NCI-H1417 (cell line): ENCODE measurements at places on chromosomes 2 and 18.

DNA sequence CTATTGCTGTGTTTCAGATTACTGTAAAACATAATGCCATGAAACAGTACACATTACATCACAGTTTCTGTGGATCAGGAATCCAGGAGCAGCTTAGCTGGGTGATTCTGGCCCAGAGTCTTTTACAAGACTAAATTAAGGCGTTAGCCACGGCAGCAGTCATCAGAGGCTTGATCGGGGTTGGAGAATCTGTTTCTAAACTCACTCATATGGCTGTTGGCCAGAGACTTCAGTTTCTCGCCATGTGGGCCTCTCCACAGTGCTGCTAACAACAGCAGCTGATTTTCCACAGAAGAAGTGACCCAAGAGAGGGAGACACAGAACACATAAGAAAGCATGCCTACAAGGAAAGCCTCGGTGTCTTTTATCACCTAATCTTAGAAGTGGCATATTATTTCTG lies 89.2 kb upstream of the MYO3B start:
- DNase-seq, result no peak

- DNase-seq, result no peak
Measured at GRCh38 chr2:28093308-28093707, 202.8 kb downstream of the BABAM2 start.

- peak; percentile 76 for DNase-seq
Measured at GRCh38 chr18:46343931-46344372, 239.8 kb downstream of the HAUS1 start.

GRCh38 chr2:10382354-10383061 lies 65.6 kb downstream of the ODC1 start:
- DNase-seq, result peak; percentile 29

DNA sequence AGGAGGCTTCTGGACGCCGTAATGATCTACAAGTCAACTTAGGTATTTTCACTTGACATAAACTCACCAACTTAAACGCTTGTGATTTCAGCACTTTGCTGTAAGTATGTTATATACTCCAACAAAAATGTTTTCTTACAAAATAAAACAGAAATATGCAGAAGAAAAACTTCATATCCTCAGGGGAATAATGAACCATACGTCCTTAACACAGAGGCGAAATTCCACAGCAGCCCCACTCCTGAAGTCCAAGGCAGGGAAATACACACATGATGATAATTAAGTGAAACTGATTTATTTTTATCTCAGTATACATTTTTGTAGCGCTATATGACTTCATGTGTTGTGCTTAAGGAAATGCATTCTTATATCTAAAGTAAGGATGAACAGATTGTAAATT lies 335.4 kb upstream of the VWC2L start:
- DNase-seq, result no peak

DNA sequence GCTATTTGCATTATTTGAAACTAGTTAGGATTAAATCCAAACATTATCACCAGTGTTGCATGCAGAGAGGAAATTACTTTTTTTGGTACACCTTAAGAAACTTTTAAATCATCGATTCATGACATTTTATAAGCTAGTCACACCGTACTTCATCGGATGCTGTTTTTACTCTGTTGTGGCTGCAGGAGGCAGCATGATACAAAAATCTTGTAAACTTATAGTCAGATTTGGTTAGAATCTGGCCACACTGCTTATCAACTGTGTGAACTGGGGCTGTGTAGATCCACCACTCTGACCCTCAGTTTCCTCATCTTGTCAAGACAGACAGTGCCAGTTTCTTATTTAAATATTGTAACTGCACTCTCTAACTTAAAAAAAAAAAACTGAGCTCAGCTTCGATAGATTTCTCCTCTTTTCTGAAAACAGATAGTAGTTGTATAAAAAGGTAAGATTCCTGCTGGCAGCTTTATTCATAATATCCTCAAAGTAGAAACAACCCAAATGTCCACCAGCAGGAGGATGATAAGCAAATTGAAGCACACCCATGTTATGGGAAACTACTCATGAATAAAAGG lies 77.8 kb downstream of the RAPGEF4 start:
- no peak for DNase-seq

- DNase-seq, result no peak
Measured at GRCh38 chr2:174035981-174036742, 71.0 kb upstream of the SP3 start.

- DNase-seq, result no peak
Measured at GRCh38 chr2:46643951-46644350, 164.6 kb downstream of the TMEM247 start.

DNA sequence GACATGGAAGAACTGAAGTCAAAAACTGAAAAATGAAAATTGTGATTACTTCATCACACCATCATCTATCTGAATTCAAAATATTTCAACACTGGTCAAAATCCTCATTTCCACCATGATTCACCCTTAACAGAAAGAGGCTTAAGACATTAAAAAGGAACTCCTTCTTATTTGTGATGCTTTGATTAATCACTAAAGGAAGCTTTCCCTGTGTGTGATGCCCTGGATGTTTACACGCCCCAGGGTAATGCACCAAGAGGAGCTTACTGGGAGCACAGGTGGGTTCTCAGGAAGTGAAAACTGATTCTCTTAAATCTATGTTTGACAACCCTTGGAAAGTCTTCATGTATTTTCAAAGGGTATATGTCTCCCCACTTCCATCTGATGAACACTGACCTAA lies 11.5 kb downstream of the GRB14 start:
- no peak for DNase-seq

GRCh38 chr2:170878505-170878904 lies 50.5 kb upstream of the GORASP2 start:
- no peak for DNase-seq

DNA sequence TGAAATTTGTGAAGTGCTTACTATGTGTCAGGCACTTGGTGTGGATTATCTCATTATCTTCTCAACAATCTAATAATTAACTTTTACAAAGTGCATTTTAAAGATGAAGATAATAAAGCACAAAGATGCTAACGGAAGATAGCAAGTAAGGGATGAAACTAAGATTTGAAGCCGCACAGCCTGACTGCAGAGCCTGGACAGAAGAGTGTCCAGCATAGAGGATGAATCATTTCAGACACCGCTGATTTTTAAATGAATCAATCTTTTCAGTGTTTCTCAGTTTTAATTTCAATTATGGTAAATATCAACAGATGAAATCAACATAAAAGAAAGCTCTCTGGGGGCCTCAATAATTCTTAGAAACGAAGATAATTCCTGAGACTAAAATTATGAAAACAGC lies 24.5 kb upstream of the STAM2 start:
- no peak for DNase-seq

DNA sequence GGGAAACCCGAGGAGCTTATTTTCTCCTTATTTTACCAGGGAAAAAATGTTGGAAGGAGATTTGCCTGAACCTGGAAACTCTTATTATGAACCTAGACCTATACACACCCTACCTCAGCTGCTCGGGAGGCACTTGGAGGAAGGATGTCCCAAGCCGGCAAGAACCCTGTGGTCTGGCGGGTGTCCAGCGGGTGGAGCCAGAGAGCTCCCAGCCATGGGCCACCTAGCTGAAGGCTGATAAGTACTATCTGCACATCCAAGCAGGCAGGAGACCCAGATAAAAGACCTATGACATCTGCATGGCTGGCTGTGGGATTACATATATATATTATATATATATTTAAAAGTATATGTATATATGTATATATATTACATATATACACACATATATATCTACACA lies 1.1 kb upstream of the SLC14A1 start:
- DNase-seq, result peak; percentile 76

- no peak for DNase-seq
Measured at GRCh38 chr2:162747021-162747420, 91.5 kb downstream of the KCNH7 start.

GRCh38 chr2:216131175-216131926 lies 22.2 kb downstream of the XRCC5 start:
- no peak for DNase-seq

GRCh38 chr2:34822616-34823015 lies 1223.5 kb upstream of the FAM98A start:
- no peak for DNase-seq

- no peak for DNase-seq
Measured at GRCh38 chr2:129587426-129588064, 391.9 kb upstream of the RAB6C start.

DNA sequence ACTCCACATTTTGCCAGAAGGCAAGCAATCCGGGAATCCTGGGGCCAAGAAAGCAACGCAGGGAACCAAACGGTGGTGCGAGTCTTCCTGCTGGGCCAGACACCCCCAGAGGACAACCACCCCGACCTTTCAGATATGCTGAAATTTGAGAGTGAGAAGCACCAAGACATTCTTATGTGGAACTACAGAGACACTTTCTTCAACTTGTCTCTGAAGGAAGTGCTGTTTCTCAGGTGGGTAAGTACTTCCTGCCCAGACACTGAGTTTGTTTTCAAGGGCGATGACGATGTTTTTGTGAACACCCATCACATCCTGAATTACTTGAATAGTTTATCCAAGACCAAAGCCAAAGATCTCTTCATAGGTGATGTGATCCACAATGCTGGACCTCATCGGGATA lies 26.8 kb downstream of the B3GNT2 start:
- DNase-seq, result no peak

- no peak for DNase-seq
Measured at GRCh38 chr2:146807568-146808168, 1037.2 kb upstream of the ACVR2A start.

DNA sequence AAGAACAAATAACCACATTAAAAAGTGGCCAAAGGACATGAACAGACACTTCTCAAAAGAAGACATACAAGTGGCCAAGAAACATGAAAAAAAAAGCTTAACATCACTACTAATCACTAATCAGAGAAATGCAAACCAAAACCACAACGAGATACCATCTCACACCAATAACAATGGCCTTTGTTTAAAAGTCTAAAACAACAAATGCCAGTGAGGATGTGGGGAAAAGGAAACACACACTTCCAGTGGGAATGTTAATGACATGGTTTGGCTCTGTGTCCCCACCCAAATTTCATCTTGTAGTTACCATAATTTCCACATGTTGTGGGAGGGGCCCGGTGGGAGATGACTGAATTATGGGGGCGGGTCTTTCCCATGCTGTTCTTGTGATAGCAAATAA lies 147.1 kb downstream of the GALNT1 start:
- DNase-seq, result no peak

DNA sequence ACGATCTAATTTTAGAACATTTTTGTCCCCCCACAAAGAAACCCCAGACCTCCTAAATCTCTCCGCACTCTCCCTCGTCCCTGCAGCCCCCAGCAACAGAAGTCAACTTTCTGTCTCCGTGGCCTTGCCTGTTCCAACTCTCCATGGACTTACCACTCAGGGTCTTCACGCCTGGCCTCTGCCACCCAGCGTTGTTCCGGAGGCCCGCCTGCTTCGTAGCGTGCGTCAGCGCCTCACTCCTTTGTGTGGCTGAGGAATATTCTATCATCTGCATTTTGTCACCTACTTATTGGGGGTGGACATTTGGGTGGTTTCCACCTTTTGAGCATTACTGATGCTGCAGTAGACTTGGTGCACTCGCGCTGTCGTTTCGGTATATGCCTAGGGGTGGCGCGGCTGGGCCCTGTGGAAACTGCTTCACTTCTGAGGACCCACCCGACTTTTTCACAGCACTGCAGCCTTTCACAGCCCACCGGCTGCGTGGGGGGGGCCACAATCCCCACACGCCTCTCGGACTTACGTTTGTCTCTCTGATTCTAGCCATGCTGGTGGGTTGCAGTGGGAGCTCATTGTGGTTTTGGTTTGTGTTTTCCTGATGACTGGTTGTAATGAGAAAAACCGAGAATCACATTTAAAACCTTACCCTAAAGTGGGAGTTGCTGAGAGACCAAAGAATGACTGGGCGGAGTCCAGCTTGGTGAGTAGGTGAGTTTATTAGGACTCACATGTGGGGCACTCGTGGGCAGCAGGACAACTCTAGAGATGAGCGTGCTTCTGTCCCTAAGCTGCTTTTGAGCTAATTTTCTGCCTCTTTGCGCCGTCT lies 1.4 kb upstream of the HSBP1L1 start:
- no peak for DNase-seq

GRCh38 chr18:37662546-37663339 lies 97.1 kb upstream of the CELF4 start:
- DNase-seq, result no peak

- no peak for DNase-seq
Measured at GRCh38 chr2:227267410-227268115, 57.5 kb upstream of the MFF start.
